ENCODE measurements at places on chromosomes 6 and 20.

DNA sequence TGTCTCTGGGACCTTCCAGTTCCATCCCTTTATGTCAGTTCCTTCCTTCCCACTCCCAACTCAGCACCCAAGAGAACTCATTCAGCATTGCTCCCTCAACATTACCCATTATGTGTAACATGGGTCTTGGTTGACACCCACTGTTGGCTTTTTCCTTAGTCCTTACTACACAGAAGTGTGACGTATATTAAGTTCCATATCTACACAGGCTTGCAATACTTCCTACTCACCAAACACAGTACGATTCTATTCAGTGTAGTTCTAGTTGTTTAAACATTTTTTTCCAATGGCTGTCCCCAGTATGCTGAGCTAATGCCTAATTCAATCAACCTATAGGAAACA lies 37.7 kb downstream of the ARHGAP18 start:
- DNase-seq = no peak

- DNase-seq = no peak
These were observed 47.1 kb downstream of the FHL5 start for GRCh38 chr6:96610019-96610418.

- DNase-seq = no peak
These were observed 49.0 kb downstream of the SSR1 start for GRCh38 chr6:7264041-7264440.

DNA sequence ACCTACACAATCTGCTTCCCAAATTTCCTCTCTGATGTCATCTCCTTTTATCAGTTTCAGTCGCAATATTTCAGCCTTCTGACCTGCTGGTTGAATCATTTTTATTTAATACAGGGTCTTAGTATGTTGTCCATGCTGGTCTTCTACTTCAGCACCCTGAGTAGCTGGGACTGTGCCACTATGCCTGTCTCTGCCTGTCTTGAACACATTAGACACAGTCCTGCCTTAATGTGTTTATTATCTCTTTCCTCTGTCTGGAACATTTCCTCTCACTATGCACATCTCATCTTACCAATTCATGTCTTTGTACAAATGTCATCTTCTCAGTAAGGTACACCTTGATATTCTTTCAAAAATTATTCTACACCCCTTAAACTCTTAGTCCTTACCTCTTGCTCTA lies 106.5 kb downstream of the THEMIS start:
- no peak for DNase-seq

- DNase-seq = no peak
These were observed 14.7 kb downstream of the UCKL1 start for GRCh38 chr20:63941282-63942081.

DNA sequence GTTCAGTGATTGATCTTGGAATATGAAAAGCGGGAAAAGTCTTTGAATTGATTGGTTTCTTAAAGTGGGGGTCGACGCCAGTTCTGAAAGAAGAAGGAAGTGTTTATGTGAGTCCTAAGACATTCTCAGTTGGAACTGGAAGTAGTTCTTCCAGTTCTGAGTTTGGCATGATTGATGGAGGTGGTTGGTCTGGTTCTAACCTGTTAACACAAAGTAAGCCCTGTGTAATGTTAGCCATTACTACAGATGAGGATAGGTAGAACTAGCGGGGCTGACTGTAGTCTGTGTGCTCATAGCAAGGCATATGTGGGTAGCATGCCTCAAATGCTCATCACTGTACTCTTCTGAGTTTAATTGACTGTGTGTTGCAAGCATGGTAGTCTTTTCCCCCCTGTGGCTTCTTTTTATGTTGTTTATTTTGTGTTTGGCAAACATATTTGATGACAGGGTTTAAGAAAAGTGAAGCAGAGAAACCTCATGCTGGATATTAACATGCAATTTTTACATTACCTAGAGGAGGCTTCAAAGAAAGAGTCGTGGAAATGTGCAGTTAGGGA lies 24.9 kb downstream of the CITED2 start:
- no peak for DNase-seq

DNA sequence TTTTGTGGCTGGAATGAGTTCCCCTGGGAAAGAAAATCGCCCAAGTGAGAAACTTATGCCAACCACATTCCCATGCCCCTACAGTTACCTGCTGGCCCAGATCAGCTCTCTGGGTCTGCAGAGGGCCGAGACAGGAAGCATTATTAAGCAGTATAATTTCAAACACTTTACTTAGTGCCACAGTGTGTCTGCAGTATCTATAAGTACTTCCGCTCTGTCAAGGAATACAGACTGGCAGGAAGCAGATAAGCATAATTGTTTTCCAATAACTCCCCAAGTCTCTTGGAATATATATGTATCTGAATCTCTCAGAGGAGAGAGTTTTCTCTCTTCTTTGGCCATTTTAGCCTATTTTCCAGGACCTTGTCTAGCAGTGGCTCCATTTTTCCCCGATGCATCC lies 24.9 kb downstream of the SAYSD1 start:
- DNase-seq = no peak

- DNase-seq = peak; percentile 43
These were observed 46.8 kb downstream of the PYGB start for GRCh38 chr20:25294459-25295385.

DNA sequence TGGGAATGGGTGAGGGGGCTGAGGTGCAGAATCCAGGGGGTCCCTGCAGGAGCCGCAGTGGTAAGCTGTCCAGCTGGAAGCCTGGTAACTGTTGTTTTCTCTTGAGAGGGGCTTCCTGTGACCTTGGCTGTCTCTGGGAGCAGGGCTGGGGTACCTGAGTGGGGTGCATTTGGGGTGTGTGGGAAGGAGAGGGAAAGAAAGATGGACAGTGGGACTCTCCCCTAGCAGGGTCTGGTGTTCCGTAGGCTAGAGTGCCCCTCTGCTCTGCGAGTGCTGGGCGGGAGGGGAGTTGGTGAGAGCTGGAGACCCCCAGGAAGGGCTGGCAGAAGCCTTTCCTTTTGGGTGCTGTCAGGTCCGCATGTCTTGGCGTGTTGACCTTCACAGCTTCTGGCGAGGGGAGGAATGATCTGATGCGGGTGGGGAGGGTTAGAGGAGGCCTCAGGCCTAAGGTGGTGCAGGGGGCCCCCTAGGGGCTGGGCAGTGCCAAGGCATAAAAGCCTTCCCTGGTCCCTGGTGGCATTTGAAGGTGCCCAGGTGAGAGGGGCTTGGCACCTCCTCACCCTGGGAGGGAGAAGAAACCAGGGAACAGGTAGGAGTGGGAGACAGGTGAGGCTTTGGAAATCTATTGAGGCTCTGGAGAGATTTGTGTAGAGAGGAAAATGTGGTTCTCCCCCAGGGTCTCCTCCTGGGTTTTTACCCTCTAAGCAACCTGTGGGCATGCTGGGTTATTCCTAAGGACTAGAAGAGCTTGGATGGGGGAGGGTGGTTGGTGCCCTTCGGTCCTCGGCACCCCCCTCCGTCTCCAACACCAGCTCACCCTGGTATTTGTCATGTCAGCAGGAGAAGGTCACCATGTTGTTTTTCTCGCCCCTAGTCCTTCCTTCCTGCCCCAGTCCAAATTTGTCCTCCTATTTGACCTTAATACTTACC lies 3.3 kb downstream of the VEGFA start:
- peak; percentile 77 for DNase-seq

DNA sequence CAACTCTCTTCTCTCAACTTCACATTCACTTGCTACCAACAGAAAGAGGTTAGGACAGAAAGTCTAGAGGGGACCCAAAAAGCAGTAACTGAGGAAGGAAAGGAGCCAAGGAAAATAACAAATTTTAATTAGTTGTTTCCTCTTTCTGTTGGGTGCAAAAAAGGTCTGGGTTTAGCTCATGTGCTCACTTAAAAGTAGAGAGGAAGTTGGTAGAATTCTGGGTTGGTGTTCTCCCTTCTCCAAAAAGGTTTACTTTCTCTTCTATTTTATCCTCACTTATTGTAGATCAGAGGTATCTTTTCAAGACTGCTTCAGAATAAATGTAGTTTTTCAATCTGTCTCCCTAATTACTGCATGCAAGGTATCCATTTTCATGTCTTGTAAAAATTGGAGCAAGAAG lies 42.8 kb downstream of the MAP3K7 start:
- no peak for DNase-seq

DNA sequence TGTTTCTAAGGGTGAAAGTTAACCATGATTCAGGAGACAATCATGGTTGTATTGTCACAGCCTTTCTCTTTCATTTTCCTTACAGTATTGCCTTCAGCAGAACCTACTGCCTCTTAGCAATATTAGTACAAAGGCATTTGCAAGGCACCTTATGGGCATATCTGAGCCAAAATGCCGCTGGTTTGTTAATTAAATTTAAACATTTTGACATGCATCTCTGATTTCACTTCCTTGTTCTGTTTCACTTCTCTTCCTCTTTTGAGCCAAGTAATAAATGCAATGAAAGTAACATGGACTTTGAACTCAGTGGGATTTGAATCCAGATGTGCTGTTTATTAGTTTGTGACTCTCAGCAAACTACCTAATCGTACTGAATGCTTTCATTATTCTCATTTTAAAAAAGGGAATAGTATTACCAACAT lies 467.4 kb upstream of the CITED2 start:
- DNase-seq = no peak

Data from H4 (cell line).